ENCODE measurements at places on chromosomes 11 and 22.

DNA sequence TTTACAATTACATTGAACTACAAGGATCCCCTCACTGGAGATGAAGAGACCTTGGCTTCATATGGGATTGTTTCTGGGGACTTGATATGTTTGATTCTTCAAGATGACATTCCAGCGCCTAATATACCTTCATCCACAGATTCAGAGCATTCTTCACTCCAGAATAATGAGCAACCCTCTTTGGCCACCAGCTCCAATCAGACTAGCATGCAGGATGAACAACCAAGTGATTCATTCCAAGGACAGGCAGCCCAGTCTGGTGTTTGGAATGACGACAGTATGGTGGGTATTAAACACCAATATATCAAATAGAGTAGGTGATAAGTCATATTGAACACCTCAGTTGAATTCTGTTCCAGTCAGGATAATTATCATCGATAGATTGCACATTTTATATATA, 4.4 kb downstream of the FBXO7 start:
- DNase-seq: no peak

DNA sequence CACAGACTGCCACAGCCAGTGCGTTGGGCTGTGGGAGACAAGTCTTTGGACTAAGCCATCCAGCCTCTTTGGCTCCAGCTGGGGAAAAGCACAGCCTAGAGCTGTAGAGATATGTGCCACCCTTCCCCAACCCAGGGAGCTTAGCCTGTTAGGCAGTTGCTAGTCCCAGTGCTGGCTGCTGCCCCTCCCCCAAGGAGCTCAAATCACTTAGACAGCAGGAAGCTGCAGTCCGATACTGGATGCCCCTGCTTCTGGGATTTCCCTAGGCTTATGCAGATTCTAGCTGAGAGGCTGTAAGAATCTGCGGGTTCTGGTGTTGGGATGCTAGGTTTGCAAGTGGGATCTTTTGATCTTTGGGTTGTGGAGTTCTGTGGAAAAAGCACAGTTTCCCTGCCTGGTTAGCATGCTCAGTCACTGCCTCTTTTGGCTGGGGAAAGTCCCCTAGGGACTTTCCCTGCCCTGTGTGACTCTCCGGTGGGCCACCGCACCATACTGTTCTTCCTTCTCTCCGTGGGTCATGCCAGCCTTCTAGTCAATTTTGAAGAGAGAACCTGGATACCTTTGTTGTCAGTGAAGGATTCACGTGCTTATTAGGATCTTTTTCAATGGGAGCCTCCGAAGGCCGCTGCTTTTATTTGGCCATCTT, 792.0 kb downstream of the KCNA4 start:
- DNase-seq: no peak

DNA sequence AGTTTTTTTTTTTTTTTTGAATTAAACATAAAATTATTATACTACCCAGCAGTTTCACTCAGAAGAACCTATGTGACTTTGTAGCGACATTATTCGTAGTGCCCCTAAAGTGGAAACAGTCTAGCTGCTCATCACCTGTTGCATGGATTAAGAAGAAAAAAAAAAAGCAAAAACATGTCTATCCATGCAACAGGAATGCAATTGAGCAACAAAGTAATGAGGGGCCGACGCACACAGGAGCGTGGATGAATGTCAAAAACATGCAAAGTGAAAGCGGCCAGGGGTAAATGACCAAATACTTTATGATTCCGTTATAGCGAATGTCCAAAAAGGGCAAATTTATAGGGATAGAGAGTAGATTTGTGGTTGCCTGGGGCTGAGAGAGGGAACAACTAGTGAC, 16.3 kb downstream of the MYO18B start:
- DNase-seq: no peak

DNA sequence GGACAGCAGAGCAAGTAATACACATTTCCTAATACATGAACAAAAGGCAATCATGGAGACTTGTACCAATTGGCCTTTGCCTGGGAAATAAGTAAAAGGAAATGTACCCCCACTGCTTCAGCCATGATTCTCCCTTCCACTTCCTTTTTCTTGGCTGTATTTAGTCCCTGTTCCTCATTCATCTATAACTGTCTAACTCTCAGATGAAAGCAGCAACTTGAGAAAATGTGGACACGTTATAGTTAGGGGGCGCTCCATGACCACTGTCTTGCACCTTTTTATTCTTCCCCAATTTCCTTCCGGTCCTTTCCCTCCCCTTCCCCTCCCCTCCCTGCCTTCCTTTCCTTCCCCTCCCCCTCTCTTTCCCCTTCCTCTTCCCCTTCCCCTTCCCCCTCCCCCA, 61.3 kb upstream of the BARX2 start:
- no peak for DNase-seq

GRCh38 chr11:21963013-21963412, 229.9 kb upstream of the ANO5 start:
- DNase-seq: no peak

- DNase-seq: no peak
These were observed 41.3 kb upstream of the HMGXB4 start for GRCh38 chr22:35215993-35216392.

DNA sequence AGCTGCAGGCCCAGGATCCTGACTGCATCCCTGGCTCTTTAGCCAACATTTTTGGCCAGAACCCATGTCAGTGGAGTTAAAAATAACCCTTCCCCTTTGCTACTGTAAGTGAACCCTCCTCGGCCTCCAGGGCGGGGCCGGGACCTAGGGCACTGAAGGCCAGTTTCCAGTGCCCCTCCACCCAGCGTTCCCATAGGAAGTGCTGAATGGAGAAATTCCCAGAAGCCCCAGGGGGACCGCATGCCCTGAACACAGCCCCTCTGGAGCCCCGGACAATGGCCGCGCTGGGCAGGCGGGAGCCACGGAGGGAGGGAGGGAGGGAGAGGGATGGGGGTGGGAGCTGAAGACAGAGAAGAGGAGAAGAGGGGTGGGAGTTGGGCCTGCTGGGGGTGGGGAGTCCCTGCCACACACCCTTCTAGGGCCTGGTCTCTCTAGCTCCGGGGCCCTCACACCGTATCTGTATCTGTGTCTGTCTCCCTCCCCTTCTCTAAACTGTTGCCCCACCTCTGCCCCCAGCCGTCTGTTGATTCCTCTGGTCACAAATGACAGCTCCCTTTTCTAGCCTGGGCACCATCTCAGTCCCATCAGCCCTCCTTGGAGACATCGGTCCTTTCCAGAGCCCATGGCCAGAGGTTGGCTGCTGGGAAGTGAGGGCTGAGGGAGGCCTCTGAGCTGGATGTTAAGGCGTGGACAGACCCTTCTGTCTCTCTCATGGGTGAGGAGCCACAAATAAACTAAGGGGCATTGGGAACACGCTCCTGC, 10.9 kb downstream of the PDGFB start:
- DNase-seq: no peak

DNA sequence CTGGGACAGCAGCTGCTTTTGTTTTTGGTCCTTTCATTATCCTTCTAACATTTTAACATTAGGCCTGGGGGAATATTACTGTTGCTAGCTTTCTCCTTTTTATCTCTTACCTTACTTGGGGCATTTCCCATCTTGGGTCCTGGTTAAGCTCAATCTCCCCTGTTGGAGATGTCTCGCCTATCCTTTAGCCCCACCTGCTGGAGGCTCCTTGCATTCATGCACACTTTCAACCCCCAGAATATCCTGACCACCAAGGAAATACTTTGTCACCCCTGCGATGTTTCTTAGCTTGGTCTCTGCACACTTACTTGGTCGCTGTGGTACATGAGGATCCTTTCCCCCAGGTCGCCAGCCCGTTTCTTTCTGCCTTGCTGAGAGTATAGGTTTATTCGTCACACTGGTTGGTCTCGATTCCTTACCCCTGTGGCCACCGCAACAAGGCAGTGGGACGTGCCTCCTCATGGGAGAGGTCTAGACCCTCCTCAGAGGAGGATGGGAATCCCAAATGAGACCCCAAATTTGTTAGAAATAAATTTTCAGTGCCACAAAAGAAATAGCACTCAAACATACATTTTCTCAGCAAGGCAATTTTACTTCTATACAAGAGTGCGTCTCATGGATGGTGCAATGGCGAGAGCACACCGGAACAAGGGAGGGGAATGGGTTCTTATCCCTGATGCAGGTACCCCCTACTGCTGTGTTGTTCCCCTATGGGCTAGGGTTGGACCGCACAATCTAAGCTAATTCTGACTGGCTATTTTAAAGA, 5.4 kb upstream of the TXN2 start:
- DNase-seq: no peak

DNA sequence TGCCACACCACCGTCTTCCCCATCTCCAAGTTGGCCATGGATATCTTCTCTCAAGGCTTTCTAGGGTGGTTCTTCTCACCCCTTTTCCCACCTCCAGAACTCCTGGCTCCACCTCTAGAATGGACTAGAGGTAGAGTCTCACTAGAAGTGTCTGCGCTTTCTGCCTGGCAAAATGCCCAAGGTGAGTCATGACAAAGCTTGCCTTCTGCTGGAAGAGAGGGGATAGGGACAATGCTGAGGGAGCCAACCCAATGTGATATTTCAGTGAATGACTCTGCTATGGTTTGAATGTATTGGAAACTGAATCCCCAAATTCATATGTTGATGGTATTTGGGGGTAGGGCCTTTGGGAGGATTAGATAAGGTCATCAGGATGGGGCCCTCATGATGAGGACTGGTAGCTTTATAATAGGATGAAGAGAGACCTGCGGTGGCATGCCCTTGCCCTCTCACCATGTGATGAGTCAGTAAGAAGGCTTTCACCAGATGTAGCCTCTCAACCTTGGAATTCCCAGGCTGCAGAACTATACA, 4.1 kb upstream of the CD82 start:
- DNase-seq: no peak

GRCh38 chr22:45504373-45505341, 2.0 kb downstream of the FBLN1 start:
- no peak for DNase-seq
